ENCODE measurements at places on chromosomes 11 and 22.

DNA sequence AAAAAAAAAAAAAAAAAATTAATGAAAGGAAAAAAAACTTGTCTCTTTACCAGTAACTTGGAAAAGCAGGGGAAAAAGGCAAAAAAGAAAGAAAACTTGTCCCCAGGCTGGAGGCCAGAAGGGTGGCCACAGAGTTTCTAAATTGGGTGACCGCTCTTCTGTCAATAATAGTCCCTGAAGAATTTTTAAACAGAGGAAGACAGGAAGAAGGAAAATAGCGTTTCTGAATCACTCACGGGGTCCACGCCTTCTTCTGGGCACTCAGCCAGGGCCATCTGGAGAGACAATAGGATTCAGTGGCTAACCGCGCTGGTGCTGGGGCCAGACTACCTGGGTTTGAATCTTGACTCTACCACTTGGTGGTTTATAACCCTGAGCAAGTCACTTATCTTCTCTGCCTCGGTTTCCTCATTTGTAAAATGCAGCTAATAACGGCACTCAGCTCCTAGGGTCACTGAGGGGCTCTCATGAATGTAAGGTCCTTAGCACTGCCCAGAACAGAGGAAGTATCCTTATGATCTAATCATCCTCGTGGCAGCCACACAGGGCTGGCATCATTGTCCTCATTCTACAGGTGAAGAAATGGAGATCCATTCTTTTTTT, 7.0 kb downstream of the C11orf86 start:
- no peak for DNase-seq

GRCh38 chr11:119297938-119298337, 19.0 kb downstream of the MCAM start:
- DNase-seq, result no peak

GRCh38 chr11:82176365-82176764, 557.3 kb downstream of the FAM181B start:
- no peak for DNase-seq

- DNase-seq, result no peak
Measured at GRCh38 chr22:22161924-22162851, 82.4 kb upstream of the VPREB1 start.

- no peak for DNase-seq
Measured at GRCh38 chr11:27353593-27354358, 9.2 kb downstream of the CCDC34 start.

- no peak for DNase-seq
Measured at GRCh38 chr11:120217941-120218694, 7.3 kb downstream of the OAF start.

- no peak for DNase-seq
Measured at GRCh38 chr11:119169282-119169719, 776 bp downstream of the NLRX1 start.

GRCh38 chr11:60069450-60069849, 13.0 kb downstream of the MS4A3 start:
- DNase-seq, result no peak

- DNase-seq, result no peak
Measured at GRCh38 chr11:73510877-73511276, 87.0 kb downstream of the FAM168A start.

DNA sequence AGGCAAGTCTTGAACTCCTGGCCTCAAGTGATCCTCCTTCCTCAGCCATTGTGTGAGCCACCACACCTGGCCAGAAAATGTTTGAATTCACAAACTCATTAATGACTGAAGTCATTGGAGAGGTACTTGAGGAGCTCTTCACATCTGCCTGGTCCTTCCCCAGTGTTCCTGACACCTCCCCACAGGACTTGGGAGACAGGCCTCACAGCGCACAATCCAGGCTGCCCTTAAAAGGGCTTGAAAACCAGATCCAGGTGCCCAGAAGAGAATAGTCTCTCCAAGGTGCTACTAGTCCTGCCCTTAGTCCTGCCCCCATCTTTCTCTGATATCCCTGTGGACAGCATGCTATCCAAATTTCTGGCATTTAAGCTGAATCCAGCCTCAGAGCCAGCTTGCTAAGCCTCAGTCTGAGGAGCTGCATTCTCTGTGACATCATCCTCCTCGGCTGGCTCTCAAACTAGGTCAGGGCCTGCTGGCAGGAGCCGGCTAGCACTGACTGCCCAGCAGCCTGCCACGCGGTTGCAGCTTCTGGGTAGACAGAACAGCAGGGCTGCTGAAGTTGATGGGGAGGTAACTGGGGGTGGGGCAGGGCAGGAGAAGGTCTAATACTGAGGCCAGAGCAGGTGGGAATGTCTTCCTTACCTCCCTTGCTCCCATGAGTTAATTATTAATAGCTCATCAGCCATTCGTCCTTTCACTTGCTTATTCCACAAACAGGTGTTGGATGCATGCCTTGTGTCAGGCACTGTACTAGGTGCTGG, 35.3 kb upstream of the NECTIN1 start:
- DNase-seq, result no peak

GRCh38 chr22:35746248-35746647, 28.6 kb downstream of the APOL5 start:
- no peak for DNase-seq

- DNase-seq, result no peak
Measured at GRCh38 chr11:81237139-81237538, 1496.5 kb downstream of the FAM181B start.

DNA sequence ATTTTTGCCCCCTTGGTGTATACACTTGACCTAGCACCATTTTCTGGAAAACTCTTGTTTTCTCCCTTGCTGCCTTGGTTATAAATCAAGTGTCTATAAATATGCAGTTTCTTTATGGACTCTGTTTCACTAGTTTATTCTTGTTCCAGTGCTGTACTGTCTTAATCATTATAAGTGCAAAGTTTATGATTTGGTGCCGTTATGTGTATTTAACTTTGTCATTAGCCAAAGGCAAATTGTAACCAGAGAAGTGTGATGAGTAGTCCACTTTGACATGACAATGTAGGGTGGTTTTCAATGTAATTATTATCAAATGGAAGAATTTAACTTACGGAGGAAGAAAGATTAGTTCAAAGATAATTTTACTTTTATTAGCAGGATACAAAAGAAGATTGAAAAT, 40.3 kb downstream of the SPECC1L start:
- no peak for DNase-seq

GRCh38 chr11:66891851-66892660, 35.2 kb downstream of the LRFN4 start:
- DNase-seq, result peak; percentile 30

DNA sequence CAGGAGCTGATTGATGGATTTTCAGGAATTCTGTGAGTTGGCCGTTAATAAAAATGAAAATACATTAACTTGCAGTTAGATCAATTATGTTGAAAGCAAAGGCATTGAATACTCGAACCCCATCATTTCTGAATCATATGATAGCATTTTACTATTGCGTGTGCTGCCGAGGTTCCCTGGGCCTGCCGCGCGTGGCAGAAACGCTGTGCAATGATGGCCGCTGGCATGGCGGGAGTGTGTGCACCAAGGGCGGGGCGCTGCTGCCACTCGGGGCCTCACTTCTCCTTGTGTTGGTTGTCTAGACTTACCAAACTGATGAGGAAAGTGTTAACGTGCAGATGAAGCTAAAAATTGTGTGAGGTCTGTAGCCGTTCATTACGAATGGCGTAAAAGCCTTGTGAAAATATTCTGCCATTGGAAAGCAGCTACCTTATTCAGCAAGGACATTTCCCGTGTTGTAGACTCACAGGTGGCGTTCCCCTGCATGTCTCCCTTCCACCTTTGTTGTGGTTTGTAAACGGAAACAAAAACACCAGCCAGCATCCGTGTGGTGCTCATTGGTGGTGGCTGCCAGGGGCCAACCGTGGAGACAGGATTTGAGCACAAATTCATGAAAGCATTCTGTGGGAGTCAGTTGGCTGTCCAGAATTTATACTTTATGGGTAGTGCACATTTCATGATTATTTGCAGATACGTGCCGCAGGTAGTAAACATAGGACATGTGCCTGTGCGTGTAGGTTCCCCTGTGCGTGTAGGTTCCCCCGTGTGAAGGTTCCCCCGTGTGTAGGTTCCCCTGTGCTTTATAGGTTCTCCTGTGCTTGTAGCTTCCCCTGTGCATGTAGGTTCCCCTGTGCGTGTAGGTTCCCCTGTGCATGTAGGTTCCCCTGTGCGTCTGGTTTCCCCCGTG, 5.9 kb upstream of the GRAMD4 start:
- DNase-seq, result peak; percentile 52

DNA sequence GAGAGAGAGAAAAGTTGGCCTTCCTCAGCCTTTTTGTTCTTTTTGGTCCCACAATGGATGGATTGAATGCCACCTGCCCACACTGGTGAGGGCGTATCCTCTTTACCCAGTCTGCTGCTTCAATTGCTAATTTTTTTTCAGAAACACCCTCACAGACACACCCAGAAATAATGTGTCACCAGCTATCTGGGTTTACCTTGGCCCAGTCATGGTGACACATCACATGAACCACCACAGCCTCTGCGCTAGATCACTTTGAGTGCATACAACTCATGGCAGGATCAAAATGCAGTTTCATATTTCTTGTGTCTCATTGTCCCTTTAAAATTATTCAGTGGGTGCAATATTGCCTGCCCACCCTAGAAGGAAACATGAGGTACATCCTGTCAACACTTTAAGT, 63.3 kb downstream of the ADAMTS15 start:
- DNase-seq, result no peak

GRCh38 chr11:123797114-123797513, 9.0 kb downstream of the OR6M1 start:
- DNase-seq, result no peak

DNA sequence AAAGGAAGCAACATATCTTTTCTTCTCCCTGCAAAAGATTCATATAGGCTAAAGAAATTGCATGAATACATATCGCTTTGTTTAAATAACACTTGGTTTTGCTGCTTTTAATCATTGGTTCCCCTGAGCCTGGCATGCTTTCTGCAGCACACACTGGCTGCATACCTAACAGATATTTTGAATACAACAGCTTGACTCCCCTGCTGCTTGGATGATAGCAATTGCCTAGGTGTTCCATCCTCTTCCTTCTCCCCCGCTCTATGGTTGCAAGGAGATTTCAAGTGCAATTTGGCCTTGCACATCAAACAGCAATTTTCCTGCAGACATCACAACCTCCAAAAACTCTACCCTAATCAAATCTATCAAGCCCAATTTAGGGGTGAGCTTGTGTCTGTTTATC, 430.0 kb downstream of the NTM start:
- DNase-seq, result no peak

GRCh38 chr11:109507836-109508561, 86.0 kb downstream of the C11orf87 start:
- no peak for DNase-seq

DNA sequence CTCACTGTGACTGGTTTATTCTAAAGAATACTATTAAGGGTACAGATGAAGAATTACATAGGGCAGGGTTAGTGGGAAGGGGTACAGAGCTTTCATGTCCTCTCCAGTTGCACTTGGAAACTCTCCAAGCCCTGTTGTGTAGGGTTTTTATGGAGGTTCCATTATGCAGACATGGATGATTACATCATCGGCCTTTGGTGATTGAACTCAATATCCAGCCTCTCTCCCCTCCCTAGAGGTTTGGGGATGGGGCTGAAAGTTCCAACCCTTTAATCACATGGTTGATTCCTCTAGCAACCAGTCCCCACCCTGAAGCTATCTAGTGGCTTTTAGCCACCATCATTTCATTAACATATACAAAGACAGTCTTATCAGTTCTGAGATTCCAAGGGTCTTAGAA, 472.6 kb downstream of the BUD13 start:
- no peak for DNase-seq

- DNase-seq, result no peak
Measured at GRCh38 chr11:7892059-7892699, 38.9 kb downstream of the OR10A6 start.

GRCh38 chr11:116890193-116890592, 52.8 kb upstream of the APOA1 start:
- no peak for DNase-seq

DNA sequence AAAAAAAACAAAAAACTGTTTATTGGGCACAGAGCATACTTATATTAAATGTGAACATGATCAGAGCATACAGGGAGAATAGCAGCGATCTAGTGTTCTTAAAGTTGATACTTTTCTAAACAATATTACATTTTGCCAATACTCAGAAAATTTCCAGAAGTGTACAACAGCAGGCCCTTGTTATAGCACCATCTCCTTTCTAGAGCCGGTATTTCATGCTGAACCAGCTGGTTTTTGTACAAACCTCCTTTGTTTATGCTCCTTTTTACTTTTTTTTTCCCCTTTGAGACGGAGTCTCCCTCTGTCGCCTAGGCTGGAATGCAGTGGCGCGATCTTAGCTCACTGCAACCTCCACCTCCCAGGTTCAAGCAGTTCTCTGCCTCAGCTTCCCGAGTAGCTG, 90.7 kb downstream of the PPP6R3 start:
- DNase-seq, result no peak

GRCh38 chr11:122268601-122269130, 152.7 kb upstream of the BLID start:
- no peak for DNase-seq

GRCh38 chr11:63745304-63746170, 23.0 kb downstream of the ZFTA start:
- no peak for DNase-seq

GRCh38 chr11:76209973-76210930, 4.0 kb upstream of the WNT11 start:
- DNase-seq, result no peak

- no peak for DNase-seq
Measured at GRCh38 chr11:1086171-1087102, 11.8 kb downstream of the MUC2 start.

GRCh38 chr11:36053281-36053680, 109.4 kb downstream of the LDLRAD3 start:
- DNase-seq, result no peak

DNA sequence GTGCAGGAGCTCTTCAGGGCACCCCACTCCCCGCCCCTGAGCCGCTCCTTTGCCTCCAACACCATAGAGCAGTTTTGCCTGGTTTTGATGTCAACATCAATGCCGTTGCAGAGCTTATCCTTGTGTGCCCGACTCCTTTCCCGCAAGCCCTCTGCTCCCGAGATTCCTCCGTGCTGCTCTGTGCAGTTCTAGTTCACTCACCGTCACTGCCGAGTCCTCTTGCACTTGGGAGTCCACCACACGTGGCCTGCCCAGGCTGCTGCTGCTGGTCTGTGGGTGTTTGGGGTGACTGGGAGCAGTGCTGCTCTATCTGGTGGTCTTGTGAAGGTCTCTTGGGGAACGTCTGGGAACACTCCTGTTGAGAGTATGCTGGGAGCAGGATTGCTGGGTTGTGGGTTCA, 63.8 kb upstream of the ANO1 start:
- DNase-seq, result no peak

GRCh38 chr11:11968511-11969280, 39.7 kb downstream of the DKK3 start:
- DNase-seq, result no peak

GRCh38 chr22:50343541-50343935, 411 bp downstream of the PPP6R2 start:
- no peak for DNase-seq

- no peak for DNase-seq
Measured at GRCh38 chr22:21959274-21960074, 6.8 kb upstream of the PPM1F start.

DNA sequence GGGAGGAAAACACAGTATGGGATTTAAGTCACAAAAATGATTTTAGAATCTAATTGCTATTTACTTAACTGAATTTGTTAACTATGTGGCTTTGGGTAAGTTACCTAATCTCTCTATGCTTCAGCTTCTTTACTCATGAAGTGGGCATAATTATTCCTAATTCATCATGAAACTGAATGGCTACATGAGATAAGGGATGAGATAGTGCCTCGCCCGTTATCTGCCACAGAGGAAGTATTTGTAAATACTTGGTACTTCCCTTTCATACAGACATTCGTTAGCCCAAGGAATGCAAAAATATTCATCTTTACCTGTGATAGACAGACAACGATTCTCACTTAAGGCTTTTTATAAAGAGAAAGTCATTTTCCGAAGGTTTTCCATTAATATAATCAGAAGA, 221.2 kb upstream of the BLID start:
- DNase-seq, result no peak

GRCh38 chr11:71568704-71569349, 3.5 kb downstream of the KRTAP5-10 start:
- DNase-seq, result no peak
